ENCODE measurements at places on chromosomes 12 and 14. TPM values are rescaled to one million over a fixed set of nuclear protein-coding genes. Genes with fewer than 3 reads are reported as not detected.

- no peak for DNase-seq
- no peak overlapping the region for H3K27ac ChIP-seq
- H3K27me3 ChIP-seq = no peaks in the 10 kb centered on the region
- peaks cover 5% of the 10 kb centered on the region for H3K4me1 ChIP-seq
- H3K36me3 ChIP-seq = no peaks in the 10 kb centered on the region
- H3K4me3 ChIP-seq = no peak overlapping the region
These were observed 11.3 kb upstream of the SLC41A2 start for GRCh38 chr12:104969343-104969742.

DNA sequence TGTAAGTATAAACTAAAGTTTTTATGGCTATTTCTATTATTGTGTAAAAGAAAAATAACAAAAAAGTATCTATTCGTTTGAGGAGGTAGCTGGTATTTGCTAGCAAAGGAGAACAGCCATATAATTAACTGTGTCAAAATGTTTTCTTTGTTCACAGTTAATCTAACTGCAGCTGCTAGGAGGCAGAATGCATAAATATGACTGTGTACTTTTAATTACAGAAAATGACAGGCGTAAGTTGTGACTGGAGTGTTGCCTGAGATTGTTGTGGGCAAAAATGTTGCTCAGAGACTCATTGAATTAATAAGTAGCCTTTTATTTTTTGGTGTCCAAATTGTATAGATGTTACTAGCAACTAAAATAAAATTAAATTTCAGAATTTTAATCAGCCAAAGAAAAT is 33.5 kb downstream of the PTPRO start:
- no peaks in the 10 kb centered on the region for H3K4me1 ChIP-seq
- H3K4me3 ChIP-seq = no peak overlapping the region
- H3K27me3 ChIP-seq = no peaks in the 10 kb centered on the region
- DNase-seq = no peak

DNA sequence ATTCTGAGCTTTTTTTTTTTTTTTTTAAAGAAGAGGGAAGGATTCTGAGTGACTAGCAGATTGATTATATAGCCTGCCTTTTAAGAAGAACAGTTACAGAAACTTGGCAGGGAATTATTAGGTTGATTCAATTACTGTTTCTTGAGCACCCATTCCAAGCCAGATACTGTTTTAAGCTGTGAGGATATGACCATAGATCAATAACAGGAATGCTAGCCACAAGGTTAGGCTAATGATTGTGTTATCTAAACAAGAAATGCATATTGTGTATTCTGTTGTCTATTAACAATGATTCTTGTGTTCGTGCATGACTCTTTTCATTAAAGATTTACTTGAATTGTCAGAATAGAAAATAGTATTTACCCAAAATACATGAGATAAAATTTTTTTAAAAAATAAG is 67.1 kb downstream of the PRORP start:
- H3K4me3 ChIP-seq = no peak overlapping the region
- no peaks in the 10 kb centered on the region for H3K36me3 ChIP-seq
- no peaks in the 10 kb centered on the region for H3K27me3 ChIP-seq
- no peak for DNase-seq
- no peaks in the 10 kb centered on the region for H3K4me1 ChIP-seq

Gene GPN3
- 17.5 TPM for total RNA-seq

Gene TBC1D30
- total RNA-seq = 15.2 TPM
